ENCODE measurements at places on chromosomes 4 and X.
A peak's percentile ranks its signal among the peaks of the same experiment; 100 is the strongest.

DNA sequence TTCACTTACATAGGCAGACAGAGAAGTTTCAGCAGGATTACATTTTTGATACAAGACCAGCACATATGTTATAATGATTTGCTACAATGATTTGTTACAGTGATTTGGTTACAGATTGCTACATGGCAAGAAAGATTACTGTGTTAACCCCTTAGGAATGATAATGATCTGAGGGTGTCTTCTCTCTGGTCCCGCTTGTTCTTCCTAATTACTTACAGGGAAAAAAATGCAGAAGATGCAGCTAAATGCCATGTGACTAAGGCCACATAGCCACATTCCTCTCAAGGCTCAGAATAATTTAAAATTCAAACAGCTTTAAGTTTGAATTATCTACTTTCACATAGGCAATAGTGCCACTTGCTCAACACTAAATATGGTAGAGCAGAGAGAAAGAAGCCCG lies 9.7 kb upstream of the LAP3 start:
- DNase-seq, result no peak

GRCh38 chr4:149113804-149114430 lies 671.7 kb upstream of the NR3C2 start:
- no peak for DNase-seq

- DNase-seq, result no peak
Observed at GRCh38 chrX:35819241-35819640, 21.1 kb downstream of the MAGEB16 start.

DNA sequence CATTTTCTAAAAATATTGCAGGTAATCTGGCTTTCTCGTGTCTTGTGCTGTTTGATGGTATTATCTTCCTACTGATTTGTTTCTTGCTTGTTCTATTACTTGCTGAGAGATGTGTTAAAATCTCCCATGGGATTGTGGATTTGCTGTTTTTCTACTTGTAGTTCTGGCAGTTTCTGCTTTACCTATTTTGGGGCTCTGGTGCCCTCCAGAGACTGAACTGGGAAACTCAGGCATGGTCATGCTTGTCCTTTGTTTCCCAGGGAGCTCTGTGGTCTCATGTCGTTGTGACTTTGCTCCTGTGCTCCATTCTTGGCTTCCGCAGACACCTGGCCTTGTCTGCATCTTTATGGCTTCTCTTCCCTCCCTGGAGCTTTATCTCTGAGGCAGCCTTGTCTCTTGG lies 39.5 kb downstream of the NSD2 start:
- DNase-seq, result no peak

- DNase-seq, result no peak
Observed at GRCh38 chr4:174111422-174111821, 172.0 kb downstream of the FBXO8 start.

DNA sequence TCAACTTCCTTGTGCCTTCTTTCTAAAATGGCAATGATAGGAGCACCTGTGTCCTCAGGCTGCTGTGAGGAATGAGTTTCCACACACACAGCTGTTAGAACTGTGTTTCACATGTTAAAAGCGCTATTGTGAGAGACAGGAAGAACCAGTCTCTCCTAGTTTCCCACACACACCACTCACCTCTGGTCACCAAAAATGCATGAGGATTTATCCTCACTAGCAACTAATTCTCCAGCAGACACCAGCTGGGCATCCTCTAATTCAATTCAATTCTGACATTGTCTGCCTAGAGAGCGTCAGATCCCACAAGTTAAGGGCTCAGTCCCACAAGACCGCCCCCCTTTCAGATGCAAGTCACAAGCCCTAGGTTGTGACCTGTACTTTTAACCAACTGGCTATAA lies 29.0 kb upstream of the SLC2A9 start:
- DNase-seq, result no peak

GRCh38 chrX:147958291-147958690 lies 22.8 kb upstream of the FMR1NB start:
- no peak for DNase-seq

- DNase-seq, result no peak
Observed at GRCh38 chr4:148787831-148788477, 345.7 kb upstream of the NR3C2 start.

- DNase-seq, result no peak
Observed at GRCh38 chr4:6343939-6344408, 74.3 kb downstream of the WFS1 start.

DNA sequence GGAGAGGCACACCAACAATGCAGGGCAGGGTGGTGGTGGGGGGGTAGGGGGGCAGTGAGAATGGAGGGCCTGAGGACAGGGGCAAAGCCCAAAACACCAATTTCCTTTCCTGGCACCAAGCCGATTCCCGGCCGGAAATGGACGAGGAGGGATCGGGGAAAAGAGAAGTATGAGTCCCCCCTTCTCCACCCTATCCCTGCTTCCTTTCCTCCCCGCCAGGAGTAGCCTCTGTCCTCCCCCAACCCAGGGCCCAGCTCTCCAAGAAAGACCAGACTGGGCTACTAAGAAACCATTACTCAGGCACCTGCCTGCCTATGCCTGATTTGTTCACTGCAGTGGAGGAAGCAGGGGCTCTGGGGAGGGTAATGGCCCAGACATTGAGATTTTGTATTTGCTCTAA lies 402 bp downstream of the CCDC120 start:
- DNase-seq, result no peak

GRCh38 chr4:165355900-165356300 lies 22.9 kb upstream of the CPE start:
- no peak for DNase-seq

DNA sequence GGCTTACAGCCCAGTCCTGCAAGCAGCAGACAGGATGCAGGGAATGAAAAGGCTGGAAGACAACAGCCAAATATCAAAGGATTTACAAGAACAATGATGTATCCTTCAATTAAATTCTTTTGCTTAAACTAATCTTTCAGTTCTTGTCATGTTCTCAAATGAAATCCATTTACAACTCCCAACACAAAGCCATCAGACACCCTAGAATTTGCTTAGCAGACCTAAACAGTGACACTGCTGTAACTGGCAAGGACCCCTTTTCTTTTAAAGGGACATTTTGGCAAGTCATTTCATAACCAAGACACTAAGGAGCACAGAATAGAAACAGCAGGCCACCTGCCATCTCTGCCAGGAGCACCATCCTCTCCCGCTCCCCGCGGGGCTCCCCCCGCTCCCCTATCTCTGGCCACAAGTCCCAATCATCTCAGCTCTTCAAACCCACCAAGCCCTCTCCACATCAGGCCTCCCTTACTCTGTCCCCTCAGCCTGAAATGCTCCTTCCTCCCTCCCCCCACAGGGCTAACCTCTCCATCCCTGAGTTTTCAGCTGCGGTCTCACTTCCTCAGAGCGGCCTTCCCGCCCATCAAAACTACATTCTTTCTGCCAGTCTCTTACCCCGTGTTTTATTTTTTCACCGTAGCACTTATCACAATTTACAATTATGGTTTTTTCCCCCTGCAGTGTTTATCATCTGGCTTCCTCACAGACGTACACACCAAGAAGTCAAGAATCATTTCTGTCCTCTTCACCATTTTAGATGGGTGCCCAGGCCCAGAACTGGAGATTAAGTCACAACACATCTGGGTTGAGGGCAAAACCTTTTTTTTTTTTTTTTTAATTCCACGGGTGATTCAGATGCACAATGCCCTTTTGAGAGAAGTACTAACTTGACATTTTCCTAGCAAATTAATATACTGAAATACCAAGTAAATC lies 45.8 kb downstream of the TSPAN5 start:
- DNase-seq, result no peak

DNA sequence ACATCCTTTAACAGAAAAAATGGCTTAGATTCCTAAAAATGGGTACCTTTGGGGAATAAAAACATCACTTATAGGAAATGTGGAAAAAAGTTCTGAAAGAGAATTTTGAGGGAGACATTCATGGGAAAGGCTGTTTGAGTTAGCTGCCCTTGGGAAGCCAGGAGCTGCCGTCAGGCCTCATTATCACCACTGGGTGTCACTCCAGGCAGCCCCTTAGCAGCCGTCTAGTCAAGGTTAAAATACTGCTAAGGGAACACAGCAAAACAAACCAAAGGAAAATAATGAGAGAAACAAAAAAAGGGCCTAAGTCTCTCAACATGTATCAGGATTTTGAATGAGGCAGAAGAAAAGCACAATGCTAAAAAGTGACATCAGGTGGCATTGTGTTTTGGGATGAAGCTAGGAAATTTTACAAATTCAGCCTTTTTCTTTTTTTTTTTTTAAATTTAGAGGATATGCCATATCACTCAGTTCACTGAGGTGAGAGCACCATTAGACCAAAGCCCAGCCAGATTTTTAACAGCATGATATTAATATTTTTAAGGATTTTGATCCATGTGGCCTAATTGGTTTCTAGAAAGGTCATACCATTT lies 235.3 kb downstream of the GPAT3 start:
- DNase-seq, result no peak

GRCh38 chr4:7058792-7059191 lies 9.1 kb downstream of the GRPEL1 start:
- no peak for DNase-seq

- DNase-seq, result no peak
Observed at GRCh38 chr4:11724731-11725130, 296.0 kb upstream of the HS3ST1 start.

DNA sequence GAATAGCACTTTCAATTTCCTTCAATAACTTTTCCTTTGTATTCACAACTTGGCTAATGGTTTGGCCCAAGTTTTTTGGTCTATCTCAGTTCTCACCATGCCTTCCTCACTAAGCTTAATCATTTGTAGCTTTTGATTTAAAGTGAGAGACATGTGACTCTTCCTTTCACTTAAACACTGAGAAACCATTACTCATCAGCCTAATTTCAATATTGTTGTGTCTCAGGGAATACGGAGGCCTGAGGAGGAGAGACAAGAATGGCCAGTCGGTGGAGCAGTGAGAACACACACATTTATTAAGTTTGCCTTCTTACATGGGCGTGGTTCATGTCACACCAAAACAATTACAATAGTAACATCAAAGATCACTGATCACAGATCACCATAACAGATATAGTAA lies 56.7 kb downstream of the TSPAN5 start:
- no peak for DNase-seq

GRCh38 chr4:38582889-38583470 lies 81.0 kb upstream of the KLF3 start:
- no peak for DNase-seq

GRCh38 chr4:164485136-164485535 lies 268.8 kb upstream of the SMIM31 start:
- no peak for DNase-seq

GRCh38 chr4:22824091-22824490 lies 131.4 kb downstream of the GBA3 start:
- DNase-seq, result no peak

DNA sequence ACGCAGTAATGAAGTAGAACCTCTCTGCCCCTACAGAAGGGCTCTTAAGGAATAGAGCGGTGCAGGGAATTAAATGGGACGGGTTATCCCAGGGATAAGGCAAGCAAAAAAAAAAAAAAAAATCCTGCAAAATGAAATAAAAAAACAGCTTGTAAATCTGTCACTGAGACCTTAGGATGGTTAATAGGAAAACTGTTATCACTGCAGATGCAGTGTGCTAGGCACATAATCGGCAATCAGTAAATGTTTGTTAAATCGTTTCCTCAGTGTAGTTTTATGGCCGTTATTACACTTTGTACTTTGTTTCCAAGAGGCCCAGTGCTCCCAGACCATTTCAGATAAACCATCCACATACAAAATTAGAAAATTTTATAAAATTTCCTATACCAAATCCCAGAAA lies 1.0 kb downstream of the HNRNPH2 start:
- DNase-seq, result no peak

- peak; percentile 74 for DNase-seq
Observed at GRCh38 chr4:159102622-159103383, at the start of gene RAPGEF2. TSS of gene RAPGEF2 (plus strand) at chr4:159103079. CDS start at chr4:159104163, 1,084 bp downstream.

DNA sequence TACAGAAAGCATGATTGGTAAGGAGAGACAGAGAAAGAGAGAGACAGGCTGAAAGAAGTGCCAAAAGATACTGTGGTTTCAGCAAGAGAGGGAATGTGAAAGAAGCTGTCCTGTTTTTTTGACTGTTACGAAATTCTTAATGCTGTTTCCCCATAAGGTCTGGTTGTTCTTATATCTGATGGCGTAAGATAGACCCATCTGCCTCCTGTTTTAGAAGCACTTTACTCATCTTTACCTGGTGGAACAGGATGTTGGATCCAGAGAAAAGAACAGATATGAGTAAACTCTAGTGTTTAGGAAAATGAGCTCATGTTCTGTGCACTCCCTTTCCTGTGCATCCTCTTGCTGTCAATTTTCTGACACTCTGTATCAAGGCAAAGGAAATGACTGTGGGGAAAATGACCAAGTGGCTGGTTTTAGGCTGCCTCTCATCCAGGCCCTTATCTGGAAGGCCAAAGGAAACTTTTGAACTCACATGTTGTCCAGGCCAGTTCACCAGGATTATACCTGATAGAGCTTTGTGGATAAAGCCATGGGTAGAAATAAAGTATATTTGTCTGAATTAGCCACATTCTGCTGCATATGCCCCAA lies 311.7 kb upstream of the HTR2C start:
- DNase-seq, result no peak

- DNase-seq, result no peak
Observed at GRCh38 chr4:124685851-124686250, 26.7 kb downstream of the ANKRD50 start.

GRCh38 chr4:31016322-31017061 lies 296.3 kb downstream of the PCDH7 start:
- DNase-seq, result no peak

- no peak for DNase-seq
Observed at GRCh38 chr4:138409670-138410069, 167.5 kb upstream of the SLC7A11 start.

DNA sequence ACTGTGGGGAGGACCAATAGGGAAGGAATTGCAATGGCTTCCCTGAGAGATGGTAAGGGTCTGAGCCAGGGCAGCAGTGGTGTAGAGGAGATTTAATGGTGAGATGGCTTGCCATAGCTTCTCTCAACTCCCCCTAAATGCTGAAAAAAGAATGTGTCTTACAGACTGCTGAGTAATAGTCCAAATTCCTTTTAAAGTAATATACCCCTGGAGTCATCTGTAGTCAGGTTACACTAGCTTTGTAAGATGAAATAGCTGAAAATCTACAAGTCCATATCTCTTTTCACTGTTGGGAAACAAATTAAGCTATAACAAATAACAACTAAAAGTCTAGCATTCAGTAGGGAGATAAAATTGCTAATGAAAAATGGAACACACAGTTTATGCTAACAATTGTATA lies 33.5 kb downstream of the MAPK10 start:
- no peak for DNase-seq

DNA sequence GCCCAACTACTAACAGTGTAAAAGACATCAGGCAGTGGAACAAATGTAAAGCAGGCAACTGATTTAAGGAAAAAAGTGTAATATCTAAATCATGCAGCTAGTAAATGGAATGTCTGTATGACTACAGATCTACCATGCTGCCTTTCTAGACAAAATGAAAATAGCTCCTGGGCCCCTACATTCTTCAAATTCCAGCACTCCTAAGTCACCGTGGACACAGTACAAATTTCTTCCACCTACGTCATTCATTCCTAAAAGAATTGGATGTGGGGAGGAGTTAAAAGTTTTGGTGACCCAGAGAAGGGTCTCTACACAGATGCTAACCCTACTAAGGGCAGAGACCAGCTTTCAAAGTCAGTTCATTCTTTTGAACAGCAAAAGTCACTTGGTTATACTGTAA lies 137.2 kb upstream of the ARHGEF9 start:
- no peak for DNase-seq

- no peak for DNase-seq
Observed at GRCh38 chrX:119407681-119408080, 8.5 kb downstream of the SLC25A43 start.

Measured in cortex of kidney (tissue), 1 donor.